Activated T-cell treated with anti-CD3 and anti-CD28 coated beads for 4 hours (primary cell): ENCODE measurements at places on chromosomes 13 and 19.

DNA sequence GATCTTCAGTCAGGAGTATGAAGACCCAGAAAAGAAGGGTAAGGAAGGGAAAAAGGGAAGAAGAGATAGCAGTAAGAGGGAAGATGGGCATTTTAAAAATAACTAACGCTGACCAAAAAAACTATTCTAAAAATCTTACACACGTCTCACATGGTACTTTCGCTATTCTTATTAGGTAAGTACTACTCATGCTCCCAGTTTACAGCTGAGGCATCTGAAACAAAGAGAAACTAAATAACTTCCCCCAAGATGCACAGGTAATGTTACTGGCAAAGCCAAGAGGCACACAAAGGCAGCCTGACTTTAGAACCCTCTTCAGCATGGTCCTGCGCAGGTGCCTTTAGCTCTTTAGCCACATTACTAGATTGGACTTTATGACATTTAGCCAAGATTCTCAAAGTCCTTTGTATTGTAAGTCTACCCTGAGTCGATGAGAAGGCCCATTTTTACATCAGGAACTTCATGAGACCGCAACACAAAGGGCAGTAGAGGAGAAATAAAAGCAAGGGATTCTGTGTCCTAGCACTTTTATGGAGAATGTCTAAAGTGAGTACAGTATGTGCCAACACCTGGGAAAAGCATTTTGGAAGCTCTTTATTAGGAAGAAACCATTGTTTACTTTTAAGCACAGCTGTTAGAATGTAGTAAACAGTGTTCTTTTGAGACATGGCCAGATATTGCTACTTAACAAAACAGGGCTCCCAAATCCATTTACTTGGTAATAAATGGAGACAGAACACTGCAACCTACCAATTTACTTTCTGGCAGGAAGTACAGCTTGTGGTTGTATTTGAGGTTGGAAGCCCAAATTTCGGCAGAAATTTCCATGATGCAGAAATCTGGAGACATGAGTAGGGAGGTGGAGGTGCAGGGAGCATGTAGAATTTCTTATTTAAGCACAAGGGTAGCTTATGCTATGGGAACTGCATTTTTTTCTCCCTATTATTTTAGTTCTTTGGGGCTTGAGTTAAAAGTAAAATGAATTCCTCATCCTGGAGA is 250.7 kb downstream of the KCTD12 start:
- DNase-seq = no peak

- DNase-seq = no peak
Measured at GRCh38 chr19:50952910-50953309, at the start of gene KLK5. Gene KLK5 (minus strand): TSS chr19:50953038. CDS start chr19:50952657, 381 bp downstream.

- peak; percentile 9 for DNase-seq
Measured at GRCh38 chr13:39676315-39676876, 20.9 kb downstream of the COG6 start.

DNA sequence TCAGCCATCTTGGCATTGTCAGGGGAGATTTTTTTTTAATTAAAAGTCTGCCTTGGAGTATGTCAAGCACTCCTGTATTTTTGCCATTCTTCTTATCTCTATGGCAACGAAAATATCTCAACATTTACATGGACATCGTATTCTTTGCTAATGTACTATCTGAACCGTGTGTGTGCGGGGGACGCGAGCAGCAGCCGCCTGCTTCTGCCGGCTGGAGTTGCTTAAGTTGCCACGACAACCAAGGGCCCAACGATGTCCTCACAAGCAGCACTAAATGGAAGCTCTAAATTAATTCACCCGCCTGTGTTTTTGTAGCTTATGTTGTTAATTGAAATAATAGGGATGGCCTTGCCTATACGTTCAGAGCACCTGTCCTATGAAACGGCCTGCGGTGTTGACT is 309.5 kb downstream of the TEX29 start:
- no peak for DNase-seq

DNA sequence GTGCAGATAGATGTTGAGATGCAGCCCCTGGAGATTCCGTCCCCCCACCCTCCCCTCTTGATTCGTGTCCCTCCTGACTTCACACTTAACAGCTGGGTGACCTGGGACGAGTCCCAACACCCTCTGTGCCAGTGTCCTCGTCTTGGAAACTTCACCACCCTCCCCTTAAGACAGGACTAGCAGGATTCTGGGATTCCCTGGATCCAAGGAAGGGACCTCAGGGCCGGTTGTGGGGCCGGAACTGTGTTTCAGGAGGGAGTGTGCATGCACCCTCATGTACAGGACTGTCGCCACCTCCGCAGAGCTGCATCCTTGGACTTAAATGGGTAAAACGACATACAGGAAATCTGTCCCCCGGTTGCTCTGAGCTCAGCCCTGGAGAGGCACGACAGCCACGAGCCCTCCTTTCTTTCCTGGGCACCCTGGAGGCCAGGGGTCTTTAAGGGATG is 990 bp downstream of the MYO9B start:
- no peak for DNase-seq

DNA sequence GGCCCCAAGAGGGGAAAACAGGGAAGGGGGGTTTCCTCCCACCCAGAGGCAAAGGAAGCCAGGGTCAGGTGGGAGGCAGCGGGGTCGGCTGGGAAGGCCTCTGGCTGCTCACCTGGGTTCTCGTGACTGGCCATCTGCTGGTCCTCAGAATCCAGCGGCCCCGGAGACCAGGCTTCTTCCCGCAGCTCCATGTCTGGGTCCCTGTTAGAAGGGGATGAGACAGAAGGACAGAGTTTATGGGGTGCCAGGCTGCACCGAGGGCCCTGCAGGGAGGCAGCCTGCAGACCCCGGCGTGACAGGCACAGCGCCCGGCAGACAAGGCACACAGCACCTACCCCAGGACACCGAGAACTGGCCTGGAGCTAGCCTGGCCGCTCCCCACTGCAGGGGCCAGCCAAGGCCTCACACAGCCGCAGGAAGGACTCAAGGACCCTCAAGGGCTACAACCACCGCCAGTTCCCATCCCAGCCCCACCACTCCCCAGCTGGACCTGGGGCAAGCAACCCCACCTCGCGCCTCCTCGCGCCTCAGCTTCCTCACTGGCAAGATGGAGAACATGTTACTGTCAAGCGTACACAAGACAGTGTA is 18.0 kb downstream of the ZNF787 start:
- no peak for DNase-seq

DNA sequence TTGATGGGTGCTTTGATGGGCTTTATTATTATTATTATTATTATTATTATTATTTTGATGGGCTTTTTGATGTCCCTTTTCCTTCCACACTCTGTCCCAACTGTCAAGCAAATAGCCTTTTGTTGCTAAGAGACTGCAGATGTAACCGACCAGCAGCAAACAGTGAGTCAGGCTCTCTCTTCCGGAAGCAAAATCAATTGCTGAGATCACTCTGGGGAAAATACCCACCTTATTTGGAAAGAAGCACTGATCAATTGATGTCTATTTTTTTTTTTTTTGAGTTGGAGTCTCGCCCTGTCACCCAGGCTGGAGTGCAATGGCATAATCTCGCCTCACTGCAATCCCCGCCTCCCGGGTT is 2.9 kb downstream of the LDLR start:
- DNase-seq = no peak

DNA sequence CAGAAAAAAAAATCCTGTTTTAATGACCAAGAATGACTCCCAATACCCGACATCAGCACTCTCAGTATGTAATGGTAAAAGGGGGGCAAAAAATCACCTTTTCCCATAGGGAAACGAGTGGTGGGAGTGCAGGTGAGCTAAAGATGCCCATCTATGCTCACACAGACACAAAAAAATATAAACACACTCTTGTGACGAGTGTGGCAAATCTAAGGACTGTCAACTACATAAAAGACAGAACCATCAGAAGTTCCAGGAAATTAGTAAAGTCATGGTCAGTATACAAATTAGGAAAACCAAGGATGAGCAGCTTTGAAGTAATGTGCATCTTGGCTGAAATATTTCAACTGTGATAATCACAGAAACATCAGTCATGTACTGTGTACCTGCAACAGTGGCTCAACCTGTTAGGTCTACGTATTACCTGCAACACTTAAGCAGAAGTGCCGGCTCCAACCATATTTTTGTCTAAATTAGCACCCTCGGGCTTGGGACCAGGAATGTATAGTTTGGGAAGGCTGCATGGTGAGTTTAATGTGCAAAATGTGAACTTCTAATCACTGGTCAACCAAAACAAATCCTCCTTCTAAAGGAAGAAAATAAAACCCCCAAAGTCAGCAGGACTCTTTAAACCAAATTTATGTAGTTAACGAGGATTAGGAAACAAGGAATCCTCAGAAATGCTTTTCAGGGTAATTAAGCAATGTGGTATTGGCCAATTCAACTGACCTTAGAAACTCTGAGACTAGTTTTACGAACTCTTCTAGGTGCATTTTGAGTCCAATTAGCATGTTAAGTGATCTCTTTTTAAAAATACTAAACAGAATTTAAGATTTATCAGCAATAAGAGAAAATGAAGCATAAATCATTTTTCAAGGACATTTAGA is 24.3 kb downstream of the ANKRD10 start:
- DNase-seq = no peak

DNA sequence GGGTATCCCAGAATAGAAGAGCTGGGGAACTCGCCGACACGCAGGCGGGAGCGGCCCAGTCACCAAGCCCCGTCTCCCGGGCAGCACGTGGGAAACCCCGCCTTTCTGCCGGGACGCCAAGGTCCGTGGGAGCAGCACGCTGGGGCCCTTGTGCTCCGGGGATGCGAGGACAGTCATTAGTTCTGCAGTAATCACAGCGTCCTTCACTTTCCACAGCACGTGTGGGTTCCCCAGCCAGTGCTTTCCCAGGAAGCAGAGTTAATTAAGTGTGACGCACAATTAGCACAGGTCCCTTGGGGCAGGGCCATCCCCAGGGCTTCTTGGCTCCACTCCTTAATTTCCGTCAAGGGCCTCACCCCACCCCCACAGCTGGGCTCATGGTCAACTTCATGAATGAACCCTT is 64.3 kb upstream of the C13orf46 start:
- no peak for DNase-seq

DNA sequence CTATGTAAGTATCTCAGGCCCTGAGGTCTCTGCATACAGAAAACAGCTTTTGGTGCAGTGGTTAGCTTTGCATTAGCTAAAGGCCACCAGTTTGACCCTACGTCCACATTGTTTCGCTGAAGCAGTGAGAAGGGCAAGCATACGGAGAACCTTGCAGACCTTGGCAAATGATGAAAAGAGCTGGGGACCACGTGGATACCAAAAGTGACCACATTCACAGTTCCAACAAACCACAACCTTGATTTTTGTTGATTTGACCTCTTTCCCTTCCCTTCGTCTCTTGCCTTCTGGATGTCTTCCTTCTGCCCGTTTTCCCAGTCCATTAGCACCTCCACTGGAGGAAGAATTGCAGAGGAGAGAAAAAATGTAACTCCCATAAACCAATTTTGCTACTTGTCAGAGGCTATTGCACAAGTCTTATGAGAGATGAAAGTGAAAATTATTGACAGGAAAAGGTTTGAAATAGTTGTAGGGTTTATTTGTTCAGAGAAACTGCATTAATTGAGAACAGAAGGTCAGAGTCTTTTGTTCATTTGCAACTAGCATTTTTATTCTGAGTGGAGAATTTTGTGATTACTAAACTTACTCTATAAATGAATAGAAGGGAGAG is 293.9 kb upstream of the HTR2A start:
- no peak for DNase-seq

DNA sequence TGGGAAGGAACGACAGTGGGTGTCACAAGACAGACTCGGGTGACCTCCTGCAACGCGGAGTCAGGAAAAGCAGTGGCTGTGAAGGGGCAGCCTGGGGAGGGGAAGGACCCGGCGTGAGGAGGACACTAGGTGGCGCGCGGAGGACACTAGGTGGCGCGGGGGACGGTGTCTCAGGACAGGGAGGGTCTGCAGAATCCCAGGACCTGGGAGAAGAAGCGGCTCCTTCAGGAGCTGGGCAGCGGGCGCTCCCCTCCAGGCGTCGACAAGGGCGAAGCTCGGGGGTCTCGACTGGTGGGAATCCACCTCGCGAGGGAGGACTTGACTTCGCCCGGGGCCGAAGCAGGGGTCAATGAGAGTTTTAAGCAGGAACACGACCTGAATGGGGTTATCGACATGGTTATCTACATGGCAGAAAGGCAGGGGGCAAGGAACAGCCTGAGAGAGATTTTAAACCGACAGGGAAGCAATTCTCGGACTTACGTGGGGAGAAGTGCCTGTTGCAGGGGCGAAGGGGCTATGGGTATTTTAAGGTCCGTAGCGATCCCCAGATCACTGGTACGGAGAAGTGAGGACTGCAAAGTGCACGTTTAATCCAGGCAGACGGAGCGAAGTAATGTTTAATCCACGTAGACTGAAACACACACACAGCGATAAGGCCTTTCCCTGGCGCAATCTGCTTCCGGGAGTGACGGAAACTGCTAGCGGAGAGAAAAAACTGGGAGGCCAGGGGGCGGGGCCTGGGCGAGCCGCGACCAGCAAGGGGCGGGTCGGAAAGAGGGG is at the start of gene ZNF616:
TSS of gene ZNF616 (minus strand) at position 687 of the 780 bp plus-strand sequence. CDS start 9,426 bp downstream, outside the sequence.
- DNase-seq = peak; percentile 70

DNA sequence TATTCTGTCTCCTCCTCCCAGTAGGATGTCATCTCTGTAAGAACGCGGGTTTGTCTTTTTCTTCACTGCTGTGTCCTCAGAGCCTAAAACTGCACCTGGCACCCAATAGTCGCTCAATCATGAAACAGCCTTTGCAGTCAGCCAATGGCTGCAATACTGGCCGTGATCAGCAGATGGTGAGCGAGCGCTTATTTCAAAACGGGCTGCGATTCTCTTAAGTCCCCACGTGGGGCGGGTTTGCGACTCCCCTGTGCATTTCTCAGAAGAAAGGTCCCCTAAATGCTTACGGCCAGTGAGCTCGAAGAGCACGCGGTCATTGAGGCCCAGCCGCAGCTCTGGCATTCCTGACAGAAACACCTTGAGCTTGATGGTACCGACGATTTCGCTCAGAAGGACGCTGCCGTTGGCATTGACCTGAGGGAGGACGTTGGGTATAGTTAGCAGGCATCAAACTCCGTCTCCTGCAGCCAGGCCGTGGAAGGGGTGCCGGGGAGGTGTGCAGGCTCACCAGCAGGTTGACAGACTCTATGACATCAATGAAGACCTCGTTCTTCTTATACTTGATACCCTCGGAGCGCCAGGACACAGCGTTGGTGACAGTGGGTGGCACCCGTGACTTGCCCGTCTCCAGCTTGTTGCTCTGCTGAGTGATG is 6.0 kb downstream of the AP1M2 start:
- DNase-seq = peak; percentile 91

GRCh38 chr13:75414036-75414827 is 67.7 kb downstream of the TBC1D4 start:
- DNase-seq = no peak

DNA sequence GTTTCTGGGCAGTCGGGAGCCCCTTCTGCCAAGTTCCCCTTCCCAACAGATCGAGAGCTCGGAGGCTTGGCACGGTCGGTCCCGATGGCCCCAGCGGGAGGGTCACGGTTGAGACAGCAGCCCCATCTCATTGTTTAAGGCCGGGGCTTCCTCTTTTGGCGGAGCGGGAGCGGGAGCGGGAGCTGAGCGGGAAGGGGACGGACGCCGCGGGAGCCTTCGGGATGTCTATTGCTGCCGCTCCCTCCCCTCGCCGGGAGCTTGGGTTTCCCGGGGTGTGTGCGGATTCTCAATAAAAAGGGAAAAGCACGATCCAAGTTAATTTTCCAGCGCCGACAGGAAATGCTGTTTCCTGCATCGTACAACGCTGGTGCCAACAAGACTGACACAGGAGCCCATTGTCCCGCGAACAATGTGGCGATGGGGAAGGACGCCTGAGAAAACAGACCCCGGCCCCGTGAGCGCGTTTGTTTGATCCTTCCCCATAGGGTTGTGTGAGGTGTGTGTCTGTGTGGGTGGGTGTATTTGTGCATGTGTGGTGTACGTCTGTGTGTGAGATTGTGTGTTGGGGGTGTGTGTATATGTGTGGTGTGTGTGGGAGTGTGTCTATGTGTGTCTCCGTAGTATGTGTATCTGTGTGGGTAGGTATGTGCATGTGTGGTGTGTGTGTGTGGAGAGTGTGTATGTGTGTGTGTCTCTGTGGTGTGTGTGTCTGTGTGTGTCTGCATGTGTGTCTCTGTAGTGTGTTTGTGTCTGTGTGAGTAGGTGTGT is 36.3 kb upstream of the FLT1 start:
- DNase-seq = no peak
